ENCODE measurements at places on chromosomes 6 and 20.

GRCh38 chr20:61694682-61695081, 371.0 kb downstream of the TAF4 start:
- DNase-seq: no peak

- DNase-seq: no peak
Measured at GRCh38 chr6:24522228-24523176, 27.7 kb downstream of the ALDH5A1 start.

DNA sequence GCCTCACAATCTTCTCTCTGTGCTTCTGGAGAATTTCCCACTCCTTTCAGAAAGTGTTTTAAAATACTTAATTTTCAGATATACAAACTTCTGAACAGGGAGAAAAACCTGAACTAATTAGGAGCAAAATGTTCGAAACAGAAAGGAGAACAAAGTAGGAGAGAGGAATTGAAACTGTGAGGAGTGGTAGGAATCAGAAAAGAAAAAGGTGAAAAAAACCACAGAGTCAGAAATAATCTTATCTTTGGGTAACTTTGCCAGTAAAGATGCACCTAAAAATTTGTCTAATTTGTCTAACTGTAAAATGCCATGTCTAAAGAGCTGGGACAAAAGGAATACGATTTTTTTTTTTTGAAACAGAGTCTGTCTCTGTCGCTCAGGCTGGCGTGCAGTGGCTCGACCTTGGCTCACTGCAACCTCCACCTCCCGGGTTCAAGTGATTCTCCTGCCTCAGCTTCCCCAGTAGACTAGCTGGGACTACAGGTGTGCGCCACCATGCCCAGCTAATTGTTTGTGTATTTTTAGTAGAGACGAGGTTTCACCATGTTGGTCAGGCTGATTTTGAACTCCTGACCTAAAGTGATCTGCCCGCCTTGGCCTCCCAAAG, 4.7 kb upstream of the RIPOR2 start:
- DNase-seq: no peak

GRCh38 chr20:35369804-35370203, 42.0 kb downstream of the UQCC1 start:
- DNase-seq: no peak

DNA sequence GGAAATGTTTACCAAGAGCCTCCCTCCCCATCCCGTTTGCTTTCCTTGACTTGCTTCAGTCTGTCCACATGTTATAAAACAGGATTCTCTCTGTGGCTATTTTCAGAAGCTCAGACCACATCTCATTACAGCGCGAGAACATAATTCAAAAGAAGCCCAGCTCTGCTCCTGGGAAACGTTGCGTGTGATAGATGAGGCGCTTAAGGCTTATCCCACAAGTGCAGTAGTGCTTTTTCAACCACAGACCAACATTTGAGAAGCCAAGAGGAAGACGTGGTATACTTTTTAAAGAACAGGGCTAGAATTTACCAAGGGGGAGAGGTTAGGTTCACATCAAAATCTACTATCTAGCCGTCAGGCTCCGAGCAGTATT, 239.5 kb downstream of the SLC24A3 start:
- no peak for DNase-seq

- no peak for DNase-seq
Measured at GRCh38 chr6:170289180-170289931, 1.5 kb downstream of the DLL1 start.

All from Panc1 (cell line).